ENCODE measurements at places on chromosomes 2 and 18.

DNA sequence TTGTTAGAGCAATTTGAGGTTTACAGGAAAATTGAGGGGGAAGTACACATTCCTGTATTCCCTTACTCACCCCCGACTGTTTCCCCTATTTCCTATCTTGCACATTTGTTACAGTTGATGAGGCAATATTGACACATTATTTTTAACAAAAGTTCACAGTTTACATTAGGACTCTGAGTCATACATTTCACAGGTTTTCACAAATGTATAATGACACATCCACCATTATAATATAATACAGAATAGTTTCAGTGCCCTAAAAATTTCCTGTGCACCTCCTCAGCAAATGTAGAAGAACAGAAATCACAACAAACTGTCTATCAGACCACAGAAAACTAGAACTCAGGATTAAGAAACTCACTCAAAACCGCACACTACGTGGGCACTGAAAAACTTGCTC, 160.6 kb upstream of the RMP24 start:
- DNase-seq: no peak

DNA sequence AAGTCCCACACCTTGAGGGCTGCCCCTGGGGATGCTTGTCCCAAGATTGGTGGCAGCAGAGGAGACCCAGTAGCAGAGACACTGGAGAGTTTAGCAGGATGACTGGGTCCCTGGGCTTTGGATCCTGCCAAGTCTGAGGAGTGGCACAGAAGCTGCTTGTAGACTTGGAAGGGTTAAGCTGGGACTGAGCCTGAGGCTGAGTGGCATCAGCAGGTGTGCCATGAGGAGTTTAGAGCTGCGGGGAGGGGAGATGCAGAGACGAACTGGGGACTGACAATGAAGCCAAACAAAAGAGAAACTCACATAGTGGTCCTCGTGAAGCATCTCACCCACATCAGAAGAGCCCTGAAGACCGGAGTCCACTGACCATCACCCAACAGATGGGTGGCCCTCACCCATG, 329.7 kb upstream of the KLHL29 start:
- DNase-seq: no peak

GRCh38 chr2:163733301-163733938, 2.4 kb downstream of the FIGN start:
- DNase-seq: peak; percentile 6

DNA sequence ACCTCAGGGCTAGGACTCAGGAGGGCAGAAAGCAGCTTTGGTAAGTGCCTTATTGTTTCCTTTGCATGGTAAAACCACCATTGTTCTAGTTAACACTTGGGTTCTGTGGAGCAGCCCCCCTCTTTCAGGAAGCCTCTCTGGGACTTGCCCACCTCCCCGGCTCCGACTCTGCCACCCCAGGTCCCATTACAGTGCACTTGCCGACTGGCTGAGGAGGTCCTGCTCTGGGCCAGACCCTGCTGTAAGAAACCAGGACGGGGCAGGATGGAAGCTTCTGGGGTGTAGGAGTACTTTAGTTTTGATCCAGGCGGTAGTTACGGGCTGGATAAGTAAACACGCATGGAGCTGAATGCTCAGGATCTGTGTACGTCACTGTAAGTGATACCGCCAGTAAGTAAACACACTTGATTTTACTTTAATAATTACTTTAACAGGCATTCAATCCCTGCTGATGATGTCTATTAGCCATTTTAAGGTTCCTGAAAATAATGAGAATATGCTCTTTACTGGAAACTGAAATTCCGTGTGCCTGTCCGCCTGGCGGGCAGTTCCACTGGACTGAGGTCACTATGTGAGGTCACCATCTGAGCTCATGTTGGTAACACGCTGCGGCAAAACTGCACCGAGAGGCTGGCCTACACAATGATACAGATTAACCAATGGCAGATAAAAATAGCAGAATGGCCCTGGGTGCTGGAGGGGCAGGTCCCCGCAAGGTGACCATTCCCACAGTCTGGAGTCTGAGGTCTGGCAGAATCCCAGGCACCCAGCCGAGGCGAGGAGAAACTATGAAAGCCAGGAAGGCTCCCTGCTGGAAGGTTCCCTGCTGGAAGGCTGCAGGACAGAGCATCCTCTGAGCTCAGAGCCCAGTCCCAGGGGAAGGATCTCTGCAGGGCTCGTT, 25.2 kb downstream of the HS1BP3 start:
- no peak for DNase-seq
